BJ (cell line): ENCODE measurements at places on chromosomes 2 and 18.

DNA sequence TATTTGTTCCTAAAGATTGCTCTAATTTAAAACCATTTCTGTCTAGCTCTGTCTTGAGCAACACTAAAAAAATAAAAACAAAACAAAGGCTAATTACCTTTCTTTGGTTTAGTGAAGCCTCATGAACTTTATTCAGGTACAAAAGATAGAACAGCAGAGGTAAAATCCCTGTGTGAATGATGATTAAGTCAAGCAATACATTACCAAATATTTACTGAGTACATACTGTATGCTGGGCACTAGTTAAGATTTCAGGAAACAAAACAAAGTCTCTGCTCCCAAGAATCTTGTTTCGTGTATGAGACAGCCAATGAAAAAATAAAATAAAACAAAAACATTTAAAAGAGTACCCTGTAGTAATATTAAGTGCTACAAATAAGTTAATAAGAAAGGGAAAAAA, 257.5 kb downstream of the RND3 start:
- no peak for DNase-seq

DNA sequence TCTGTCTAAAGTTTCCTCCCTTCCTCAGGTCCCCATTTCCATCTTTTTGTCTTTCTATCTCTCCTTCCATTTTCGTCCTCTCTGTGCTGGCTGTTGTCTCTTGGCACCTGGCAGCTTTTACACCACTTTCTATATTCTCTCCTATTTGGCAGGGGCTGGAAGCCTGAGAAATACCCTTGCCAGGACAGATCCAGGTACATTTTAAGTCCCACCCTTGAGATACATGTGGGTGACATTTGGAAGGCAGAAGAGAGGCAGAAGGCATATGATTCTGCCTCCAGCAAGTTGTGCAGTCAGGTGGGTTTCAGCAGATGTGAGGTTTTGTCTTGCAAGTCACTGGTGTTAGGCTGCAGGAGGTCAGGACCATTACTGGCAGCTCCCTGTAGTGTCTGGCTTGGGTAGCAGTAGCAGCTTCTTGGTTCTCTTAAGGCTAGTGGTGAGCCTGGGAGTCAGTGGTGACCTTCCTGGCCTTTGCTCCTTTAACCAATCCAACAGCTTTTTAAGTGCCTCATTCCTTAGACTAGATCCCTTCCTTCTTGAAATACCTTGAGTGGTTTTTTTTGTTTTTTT, 90.1 kb downstream of the CAPN13 start:
- DNase-seq = no peak

GRCh38 chr18:34801774-34802173, 91.7 kb downstream of the DTNA start:
- no peak for DNase-seq

- no peak for DNase-seq
These were observed 22.2 kb upstream of the MLPH start for GRCh38 chr2:237464757-237465391.
